NCI-H1436 (cell line): ENCODE measurements at places on chromosomes 1 and 21.

- no peak for DNase-seq
Measured at GRCh38 chr1:215002471-215002870, 80.1 kb upstream of the KCNK2 start.

DNA sequence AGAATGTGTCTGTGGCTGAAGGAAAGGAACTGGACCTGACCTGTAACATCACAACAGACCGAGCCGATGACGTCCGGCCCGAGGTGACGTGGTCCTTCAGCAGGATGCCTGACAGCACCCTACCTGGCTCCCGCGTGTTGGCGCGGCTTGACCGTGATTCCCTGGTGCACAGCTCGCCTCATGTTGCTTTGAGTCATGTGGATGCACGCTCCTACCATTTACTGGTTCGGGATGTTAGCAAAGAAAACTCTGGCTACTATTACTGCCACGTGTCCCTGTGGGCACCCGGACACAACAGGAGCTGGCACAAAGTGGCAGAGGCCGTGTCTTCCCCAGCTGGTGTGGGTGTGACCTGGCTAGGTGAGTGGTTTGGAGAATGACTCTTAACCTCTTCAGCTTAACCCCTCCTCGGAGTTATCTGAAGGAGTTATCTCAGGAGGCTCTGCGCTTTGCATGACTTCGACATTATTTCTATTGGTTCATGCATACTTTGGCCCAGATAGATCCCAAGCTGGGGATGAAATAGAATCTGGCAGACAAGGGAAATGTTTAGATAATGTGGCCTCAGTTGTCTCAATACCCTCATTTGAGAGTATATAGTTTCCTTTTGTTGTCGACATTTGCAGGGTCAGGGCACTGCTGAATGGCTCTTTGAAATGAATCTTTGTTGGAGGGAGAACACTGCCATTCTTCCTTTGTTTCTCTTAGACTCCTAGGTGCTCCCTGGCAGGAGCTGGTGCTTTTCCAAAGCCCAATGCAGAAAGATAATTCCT, 39.7 kb downstream of the PTGFRN start:
- no peak for DNase-seq

GRCh38 chr1:3718764-3719163, 33.5 kb upstream of the CCDC27 start:
- peak; percentile 48 for DNase-seq

GRCh38 chr1:179146476-179146875, 64.6 kb downstream of the TOR3A start:
- no peak for DNase-seq

DNA sequence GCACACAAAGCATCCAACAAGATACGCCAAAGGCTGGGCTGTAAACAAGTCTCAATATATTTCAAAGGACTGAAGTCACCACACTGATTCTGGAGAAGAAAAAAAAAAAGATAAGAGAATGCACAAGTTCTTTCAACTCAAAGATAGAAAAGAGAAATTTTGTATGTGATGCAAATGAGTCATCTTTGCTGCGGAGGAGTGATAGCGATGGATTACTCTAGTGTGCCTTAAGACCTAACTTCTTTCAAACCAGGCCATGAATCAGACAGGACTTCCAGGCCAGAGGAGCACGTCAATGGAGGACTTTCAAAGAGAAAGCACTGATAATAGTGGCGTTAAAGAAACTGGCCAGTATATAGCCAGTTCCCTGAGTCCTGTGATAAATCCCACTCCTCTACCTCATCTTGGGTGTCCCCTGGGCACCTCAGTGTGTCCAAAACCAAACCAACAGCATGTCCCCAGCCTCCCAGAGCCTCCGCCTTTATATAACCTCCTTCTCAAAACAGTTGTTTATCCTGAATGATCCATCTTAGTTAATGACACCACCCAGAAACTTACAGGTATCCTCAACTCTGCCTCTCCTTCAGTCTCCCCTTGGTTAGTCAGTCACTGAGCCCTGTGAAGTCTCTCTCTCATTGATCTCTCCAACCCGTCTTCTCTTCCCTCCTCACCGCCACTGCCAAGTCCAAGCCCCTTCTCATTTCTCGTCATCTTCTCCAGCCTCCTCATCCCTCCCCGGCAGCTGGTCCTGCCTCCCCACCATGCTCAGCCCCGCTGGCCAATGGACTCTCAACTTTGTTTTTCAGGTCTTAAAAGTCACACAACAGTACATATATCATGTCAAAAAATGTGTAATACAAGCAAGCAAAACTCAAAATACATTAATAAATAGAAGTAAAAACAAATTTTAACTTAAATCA, 47.2 kb upstream of the IFFO2 start:
- DNase-seq = no peak

DNA sequence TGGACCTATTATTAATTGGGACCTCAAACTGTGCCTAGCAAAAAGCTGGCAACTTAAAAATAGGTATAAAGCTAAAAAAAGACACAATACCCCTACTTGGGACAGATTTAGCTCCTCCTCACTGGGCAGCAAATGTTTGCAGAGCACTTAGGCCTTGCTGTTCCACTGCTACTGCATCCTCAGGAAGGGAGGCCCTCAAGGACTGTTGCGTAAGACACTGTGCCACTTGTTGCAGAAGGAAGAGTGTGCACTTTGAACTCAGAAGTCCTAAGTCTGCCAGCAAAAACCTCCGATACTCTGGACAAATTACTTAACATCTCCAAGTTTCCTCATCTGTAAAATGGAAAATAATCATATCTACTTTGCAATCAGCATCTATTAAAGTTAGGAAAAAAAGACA, 322.9 kb downstream of the BARHL2 start:
- DNase-seq = no peak

DNA sequence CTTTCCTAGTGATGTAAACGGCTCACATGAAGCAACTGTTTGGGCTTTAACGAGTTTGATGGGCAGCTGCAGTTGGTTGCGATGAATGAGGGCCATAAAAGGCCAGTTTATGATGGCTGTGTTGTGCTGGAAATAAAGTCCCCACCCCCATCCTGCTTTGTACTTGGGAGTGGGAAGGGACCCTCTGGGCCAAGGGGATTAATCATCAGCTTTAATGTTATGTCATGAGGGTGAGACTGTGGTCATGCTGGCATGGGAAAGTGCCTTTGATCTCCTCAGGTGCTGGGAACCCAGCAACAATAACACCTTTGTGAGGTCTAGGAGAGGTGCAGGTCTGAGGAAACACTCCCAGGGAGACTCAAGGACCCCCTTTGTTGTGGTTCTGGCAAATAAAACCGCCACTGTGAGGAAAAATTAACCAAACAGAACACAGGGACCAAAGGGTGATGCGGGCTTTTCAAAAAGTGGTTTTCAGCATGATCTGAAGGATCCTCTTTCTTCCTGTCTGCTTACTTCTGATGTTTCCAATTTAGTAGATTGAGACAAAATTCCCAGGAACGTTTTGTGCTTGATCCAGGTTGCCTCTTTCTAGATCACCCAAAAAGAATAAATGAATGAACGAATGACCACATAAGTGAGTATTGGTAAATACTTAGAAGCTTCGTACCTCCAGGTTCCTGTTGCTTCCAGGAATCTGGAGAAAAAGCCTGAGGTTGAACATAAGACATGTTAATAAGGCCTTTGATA, 257.8 kb upstream of the HOOK1 start:
- DNase-seq = no peak

- no peak for DNase-seq
Measured at GRCh38 chr21:18430341-18430740, 26.8 kb upstream of the TMPRSS15 start.

DNA sequence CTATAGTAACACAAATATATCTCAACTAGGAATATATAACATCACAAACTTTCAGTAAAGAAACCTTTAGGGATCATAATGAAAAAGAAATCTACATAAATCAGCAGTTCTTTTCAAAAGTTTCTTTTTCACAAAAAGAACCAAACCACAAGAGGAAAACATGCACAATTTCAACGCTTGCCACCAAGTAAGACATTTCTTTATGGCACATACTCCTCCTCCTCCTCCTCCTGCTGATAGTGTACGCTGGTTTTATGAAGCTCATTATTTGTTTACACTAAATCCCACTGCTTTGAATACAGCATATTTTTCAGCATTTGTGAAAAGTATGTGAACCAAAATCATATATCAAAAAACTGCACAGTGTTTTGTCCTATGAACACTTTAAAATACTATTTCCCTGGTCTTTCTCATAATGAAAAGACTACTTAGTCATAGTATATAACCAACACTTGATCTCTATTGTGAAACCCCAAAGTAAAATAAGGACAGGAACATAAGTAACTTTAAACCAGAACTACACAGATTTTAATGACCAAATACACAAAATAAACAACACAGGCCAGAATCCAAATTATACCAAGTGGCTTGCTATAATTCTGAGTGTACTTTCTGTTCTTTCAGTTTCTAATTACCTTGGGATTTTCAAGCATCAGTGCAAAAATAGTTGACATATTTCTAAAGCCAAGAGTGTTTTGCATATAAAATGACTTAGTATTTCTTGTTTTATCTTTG, 184.2 kb downstream of the EIF4G3 start:
- DNase-seq = no peak

DNA sequence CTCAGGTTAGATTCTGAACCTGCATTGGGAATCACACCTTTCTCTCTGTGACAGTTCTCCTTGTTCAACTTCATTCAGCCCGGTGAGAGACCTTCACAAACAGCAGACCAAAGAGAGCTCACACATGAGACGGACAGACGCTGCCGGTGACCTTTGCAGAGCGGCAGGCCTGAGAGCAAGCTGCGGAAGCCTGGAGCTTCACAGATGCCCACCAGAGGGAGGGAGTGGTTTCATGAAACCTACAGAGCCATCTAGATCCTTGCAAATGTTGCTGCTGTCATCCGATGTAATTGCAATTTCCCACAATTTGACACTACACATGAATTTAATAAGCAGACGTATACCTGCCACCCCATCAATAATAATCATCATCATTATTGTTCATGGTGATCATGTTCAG, 39.4 kb downstream of the GRIK3 start:
- no peak for DNase-seq

- no peak for DNase-seq
Measured at GRCh38 chr1:92126088-92126487, 45.9 kb downstream of the BTBD8 start.

DNA sequence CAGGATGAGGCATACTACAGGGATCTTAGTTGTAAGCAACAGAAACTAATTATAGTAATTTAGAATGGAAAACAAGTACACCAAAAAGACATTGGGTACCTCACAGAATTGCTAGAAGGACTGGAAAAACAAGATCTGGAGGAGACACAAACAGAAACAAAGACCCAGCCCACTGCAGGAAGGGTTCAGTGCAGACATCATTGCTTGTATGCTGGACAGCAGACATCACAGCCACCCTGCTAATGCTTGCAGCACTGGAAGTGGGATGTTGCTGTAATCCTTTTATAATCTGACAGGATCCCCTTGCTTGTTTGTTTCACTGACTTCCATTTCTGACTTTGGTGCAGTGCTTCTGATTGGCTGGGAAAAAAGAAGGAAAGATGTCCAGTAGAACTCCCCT, 111.4 kb upstream of the ZNF678 start:
- DNase-seq = no peak

GRCh38 chr1:178310685-178311105, 186.1 kb downstream of the CLEC20A start:
- DNase-seq = peak; percentile 76
